ENCODE measurements at places on chromosomes 5 and 9.

- no peak for DNase-seq
Observed at GRCh38 chr9:136928591-136928990, 15.9 kb downstream of the FBXW5 start.

- DNase-seq = no peak
Observed at GRCh38 chr9:88829276-88829675, 162.0 kb upstream of the S1PR3 start.

- DNase-seq = no peak
Observed at GRCh38 chr9:116978155-116978554, 291.1 kb downstream of the TRIM32 start.

DNA sequence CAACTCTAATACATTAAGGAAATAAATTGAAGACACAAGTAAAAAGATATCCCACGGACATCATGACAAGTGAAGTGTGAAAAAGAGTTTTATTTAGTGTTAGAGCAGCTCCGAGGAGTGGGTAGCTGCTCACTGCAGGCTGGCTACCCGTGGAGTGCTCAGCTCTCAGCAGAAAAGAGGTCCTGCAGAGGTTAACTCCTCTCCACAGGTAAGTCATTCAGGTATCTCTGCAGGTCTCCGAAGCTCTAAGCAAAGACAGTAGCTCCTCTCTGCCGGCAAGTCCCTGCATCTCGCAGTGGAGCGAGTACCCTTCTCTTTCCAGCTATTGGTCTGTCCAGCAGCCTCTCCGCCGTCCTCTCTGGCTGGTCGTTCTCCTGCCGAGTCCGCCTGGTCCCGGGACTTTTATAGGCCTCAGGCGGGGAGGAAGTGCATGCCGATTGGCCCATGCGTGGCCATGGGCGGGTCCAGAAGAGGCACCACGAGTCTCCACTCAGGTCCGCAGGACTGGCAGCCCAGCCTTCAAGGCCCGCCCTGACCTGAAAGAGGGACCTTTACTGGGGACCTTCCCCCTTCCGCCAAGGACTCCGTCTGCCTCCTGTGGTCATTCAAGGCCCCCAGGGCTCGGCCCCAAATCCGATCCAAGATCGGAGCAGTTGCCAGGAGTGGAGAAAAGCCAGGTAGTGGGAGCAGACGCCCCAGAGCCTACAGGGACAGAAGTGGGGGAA is 29.9 kb downstream of the BTNL9 start:
- DNase-seq = peak; percentile 27

DNA sequence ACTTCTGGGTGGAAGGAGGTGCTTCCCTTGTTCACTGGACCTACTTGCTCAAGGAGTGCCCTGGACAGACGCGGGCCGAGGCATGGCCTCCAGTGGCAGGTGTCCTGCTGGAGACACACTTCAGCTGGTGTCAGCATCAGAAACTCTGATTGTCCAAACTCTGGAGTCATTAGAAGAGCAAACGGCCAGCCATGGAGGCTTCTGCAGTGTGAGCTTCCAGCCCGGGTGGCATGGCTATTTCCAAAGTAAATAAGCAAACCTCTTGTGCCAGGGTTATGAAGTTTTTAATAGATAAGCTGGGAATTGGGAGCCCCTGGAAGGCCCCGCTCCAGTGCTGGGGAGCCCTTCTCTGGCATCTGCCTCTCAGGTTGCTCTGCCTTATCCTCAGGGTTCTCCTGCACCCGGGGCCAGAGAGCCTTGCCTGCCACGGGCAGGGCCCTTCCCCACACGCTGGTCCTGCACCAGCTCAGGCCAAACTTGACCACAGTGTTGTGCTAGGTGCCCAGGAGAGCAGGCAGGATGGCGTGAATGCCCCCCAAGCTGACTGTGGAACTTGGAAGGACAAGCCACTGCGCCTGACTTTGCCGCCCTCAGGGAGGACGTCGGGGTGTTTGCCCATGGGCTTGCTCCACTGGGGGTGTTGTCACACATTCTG is 285.6 kb downstream of the GADD45G start:
- DNase-seq = no peak

DNA sequence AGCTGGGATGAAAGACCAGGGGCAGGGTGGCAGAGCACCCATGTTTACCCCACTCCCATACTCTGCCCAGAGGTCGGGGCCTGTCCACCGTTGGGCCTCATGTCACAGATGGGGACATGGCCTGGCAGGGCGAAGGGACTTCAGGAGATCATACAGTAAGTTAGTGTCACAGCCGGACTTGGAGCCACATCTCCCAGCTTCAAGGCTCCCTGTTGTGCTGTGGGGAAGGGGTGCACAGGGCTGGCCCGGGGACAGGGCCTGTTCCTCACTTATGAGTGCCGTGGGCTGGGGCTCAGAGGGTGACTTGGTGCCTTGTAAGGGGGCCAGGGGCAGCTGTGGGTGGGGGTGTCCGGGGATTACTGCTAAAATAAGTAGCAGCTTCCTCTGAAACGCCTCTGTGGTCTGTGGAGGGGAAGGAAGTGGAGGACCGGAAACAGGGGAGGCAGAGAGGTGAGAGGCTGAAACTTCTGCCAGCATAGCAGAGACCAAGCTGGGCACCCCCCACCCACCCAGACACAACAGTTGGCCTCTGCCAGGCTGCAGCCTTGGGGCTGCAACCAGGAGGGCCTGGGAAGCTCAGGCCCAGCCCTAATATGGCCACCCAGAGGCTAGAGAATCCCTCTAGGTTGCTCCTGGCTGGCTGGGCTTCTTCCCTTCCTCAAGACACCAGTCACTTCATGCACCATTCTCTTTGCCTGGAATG is 41.1 kb upstream of the NEK6 start:
- no peak for DNase-seq

- no peak for DNase-seq
Observed at GRCh38 chr5:90297045-90297764, 112.4 kb downstream of the CETN3 start.

GRCh38 chr5:95060098-95060497 is 224.8 kb downstream of the MCTP1 start:
- no peak for DNase-seq

GRCh38 chr5:33594006-33594405 is 153.2 kb downstream of the TARS1 start:
- no peak for DNase-seq

- DNase-seq = no peak
Observed at GRCh38 chr9:13480693-13481092, 201.2 kb upstream of the MPDZ start.

DNA sequence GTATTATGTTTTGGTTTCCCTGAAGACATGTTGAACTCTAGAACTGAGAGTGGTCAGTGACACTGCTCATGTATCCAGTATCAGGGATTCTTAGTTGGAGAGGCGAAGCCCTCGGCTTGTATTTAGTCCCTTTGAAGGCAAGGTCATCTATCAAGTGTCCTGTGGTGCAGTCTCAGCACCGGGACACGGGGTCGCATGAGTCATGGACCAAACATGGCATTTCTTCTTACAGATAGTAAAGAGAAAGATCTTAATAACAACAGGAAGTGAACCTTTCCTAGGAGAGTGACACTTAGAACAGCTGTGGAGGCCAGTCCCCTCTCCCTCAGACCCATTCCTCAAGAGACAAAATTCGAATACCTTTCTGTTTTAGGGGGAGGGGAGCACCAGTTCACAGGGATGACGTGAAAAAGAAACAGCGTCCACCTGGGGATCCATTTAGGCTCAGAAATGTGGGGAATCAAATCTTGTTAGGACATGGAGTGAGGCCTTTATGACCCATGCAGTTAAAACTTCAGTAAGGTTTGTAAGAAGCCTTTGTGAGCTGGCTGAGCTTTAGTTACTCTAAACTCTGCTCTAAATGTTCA is 86.5 kb downstream of the ADGRV1 start:
- no peak for DNase-seq

DNA sequence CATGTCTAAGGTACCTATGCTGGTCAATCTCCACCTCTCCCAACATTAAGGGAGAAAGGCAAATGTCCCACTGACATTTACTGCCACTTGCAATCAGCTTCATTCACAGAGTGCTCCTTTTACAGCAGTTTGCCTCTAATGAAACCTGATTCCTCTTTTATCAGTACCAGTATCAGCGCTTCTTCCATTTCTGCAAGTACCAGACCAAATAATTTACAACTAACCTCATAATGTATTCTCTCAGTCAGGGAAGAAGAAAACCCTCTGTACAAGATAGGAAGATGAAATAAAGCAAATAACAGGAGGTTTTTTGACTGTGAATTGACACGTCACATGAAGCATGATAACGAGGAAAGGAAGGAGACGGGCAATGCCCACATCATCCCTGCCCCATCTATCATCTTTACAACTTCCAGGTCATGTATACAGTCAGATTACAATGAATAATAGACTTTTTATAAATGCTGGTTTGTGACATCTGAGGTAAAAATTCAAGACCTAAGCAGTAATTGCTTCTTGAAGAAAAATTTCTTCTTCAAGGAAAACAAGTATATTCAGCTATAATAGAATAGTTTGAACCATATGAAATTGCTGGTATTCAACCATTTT is 21.9 kb downstream of the ABITRAM start:
- DNase-seq = no peak

DNA sequence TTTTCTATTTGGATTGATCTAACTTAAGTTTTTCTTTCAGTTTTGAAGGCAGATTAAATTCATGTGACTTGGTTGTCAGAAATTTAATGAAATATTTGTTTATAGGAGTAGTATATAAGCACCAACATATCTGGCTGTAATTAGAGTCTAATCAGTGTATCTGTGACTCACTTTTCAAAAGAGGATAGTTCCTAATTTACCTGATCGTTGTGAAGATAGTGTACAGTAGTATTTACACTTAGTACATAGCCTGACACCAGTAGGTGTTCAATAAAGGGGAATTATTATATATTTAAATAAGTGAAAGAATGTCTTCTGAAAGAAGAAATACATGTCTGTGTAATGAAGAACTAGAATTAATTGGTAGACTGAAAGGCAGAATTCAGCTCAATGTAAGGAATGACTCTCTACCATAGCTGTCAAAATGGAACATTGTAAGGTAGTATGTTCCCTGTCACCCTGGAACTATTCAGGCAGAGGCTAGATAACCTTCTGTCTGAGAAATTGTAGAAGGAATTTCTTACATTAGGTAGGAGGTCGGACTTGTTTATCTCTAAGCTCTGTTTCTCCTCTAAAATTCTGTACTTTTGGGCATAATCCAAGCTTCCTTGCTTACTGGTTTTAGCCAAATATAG is 8.6 kb downstream of the TGFBR1 start:
- DNase-seq = no peak

GRCh38 chr5:67404256-67405100 is 207.9 kb upstream of the CD180 start:
- no peak for DNase-seq

- no peak for DNase-seq
Observed at GRCh38 chr5:150774145-150774544, 4.4 kb upstream of the SMIM3 start.

Data from NCI-H1930 (cell line).